Urinary bladder (tissue), 4 donors: ENCODE measurements at places on chromosomes 12 and 14.

- DNase-seq = peak; percentile 58
Measured at GRCh38 chr12:112121780-112122565, 3.4 kb upstream of the TRAFD1 start.

GRCh38 chr14:96062010-96062409, 22.8 kb downstream of the C14orf132 start:
- DNase-seq = no peak

DNA sequence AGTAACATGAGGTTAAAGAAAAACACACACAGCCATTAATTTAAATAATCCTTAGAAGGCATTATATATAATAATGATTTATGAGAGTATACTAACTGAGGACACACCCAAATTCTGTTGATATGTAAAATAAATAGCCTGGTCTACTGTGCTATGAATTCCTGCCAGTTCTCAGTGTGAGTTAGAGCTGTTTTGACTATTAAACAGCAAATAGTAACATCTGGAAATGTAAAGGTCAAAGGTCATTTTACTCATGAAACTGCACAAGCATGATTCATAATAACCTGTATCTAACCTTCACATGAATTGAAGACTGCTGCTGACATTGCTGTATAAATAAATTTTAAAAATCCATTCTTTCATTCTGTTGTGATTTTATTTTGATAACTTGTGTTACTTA, 966.7 kb downstream of the SLC6A15 start:
- DNase-seq = no peak

GRCh38 chr12:91628656-91629055, 446.0 kb upstream of the DCN start:
- no peak for DNase-seq

DNA sequence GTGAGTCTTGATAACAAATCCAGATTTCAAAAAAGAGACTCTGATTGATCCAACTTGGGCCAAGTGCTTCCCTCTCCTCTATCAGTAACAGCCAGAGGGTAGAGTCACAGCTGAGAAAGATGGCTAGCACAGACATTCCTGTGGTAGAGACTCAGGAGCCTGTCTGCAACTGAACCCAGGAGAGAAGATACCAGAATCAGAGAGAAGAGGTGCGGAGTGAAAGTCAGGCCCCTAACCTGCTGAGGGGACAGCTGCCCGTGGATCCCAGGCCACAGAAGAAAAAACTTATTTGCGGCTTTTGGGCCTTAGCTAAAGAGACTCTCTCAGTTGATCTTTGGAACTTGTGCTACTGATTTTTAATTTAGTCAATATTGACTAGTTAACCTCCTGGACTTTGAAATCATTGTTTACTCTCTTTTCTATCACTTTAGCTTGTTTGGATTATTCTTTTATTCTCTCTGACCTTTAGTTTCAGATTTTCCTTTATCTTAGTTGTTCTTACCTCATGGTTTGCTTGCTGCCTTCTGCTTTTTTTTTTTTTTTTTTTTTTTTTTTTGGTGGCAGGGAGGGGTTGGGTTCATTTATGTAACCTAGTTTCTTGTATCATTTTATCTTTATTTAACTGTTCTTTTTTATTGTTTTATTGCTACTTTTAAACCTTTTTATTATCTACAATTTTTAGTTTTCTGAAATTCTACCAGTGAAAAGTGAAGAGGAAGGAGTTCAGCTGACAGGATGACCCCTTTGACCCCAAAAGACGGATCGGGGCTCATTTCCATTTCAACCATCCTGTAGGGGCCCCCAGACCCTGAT, 154.9 kb upstream of the KRR1 start:
- DNase-seq = no peak

GRCh38 chr12:128817111-128818015, 6.4 kb downstream of the SLC15A4 start:
- DNase-seq = no peak
